ENCODE measurements at places on chromosomes 16 and 17.
A peak's percentile ranks its signal among the peaks of the same experiment; 100 is the strongest.

DNA sequence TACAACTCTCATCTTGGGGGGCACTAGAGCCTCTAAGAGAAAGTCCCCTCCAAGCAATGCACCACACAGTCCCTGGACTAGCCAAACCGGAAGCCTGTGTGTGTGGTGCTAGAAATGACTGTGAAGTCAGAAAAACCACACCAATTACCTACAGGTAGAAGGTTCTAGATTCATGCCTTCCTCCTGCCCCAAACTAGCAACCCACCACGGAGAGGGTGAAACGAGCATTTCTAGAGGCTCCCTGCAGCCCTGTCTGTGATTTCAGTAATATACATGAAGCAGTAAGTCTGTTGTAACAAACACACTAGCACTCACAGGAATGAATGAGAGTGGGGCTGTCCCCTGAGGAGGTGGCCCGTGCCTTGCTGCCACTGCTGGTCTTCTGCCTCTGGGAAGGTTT is 13.6 kb downstream of the ZFHX3 start:
- no peak for DNase-seq
- peak overlapping the region; percentile 94 for H3K27ac ChIP-seq
- peak overlapping the region; percentile 78 for H3K4me3 ChIP-seq
- H3K27me3 ChIP-seq = no peaks in the 10 kb centered on the region
- H3K4me1 ChIP-seq = peaks cover 78% of the 10 kb centered on the region

- peak within 1 kb of the TSS; percentile 96 for H3K4me3 ChIP-seq
- DNase-seq = no peak
- H3K27me3 ChIP-seq = peaks cover 22% of the 10 kb centered on the region
- peaks cover 20% of the 10 kb centered on the region for H3K4me1 ChIP-seq
- no peaks in the 10 kb centered on the region for H3K36me3 ChIP-seq
Measured at GRCh38 chr17:50129728-50130558, at the start of gene SAMD14. SAMD14 (minus strand) TSS chr17:50130160; CDS start chr17:50124959, 5,201 bp downstream.

GRCh38 chr17:9115214-9116191 is 94.2 kb downstream of the NTN1 start:
- no peak overlapping the region for H3K27ac ChIP-seq
- peaks cover 15% of the 10 kb centered on the region for H3K4me1 ChIP-seq
- H3K27me3 ChIP-seq = peaks cover 17% of the 10 kb centered on the region
- no peaks in the 10 kb centered on the region for H3K36me3 ChIP-seq
- peak overlapping the region; percentile 68 for H3K4me3 ChIP-seq
- DNase-seq = no peak

GRCh38 chr16:4399001-4399730 is 17.2 kb downstream of the CORO7 start:
- DNase-seq = no peak
- H3K4me1 ChIP-seq = peaks cover 18% of the 10 kb centered on the region
- H3K27ac ChIP-seq = no peak overlapping the region
- H3K36me3 ChIP-seq = peaks cover 9% of the 10 kb centered on the region
- no peak overlapping the region for H3K4me3 ChIP-seq

DNA sequence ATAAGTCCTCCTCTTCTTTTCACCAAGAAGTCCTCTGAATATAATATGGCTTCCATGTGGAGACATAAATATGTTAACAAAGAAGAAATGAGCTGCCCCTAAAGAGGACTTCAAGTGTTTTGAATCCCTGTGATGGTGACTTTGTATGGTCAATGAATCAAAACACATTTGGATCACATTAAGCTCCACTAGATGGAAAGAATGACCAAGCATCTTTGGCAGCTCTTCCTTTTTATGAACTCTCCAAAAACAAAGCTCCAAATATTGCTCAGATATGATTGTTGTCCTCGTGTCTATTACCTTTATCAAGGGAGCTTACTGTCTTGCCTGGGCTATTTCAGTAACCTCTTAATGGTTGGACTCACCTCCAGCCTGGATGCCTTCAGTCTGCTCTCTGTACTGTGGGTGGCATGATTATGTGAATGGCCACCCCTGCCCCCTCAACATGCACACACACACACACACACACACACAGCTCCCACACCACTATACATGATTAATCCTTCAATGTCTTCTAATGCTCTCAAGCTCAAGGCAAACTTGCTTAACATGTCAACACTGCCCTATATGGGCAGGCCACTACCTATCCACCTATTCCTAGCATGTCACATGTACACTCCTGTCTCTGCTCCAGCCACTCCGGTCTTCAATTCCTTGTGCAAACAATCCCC is 346.6 kb upstream of the SALL1 start:
- peaks cover 30% of the 10 kb centered on the region for H3K4me1 ChIP-seq
- H3K4me3 ChIP-seq = no peak overlapping the region
- peaks cover 3% of the 10 kb centered on the region for H3K27me3 ChIP-seq
- H3K36me3 ChIP-seq = no peaks in the 10 kb centered on the region

- no peak overlapping the region for H3K4me3 ChIP-seq
- H3K27ac ChIP-seq = no peak overlapping the region
- no peak for DNase-seq
- H3K27me3 ChIP-seq = peaks cover 5% of the 10 kb centered on the region
- no peaks in the 10 kb centered on the region for H3K36me3 ChIP-seq
- H3K4me1 ChIP-seq = peaks cover 7% of the 10 kb centered on the region
Measured at GRCh38 chr17:68870976-68871375, 84.2 kb downstream of the ABCA8 start.

DNA sequence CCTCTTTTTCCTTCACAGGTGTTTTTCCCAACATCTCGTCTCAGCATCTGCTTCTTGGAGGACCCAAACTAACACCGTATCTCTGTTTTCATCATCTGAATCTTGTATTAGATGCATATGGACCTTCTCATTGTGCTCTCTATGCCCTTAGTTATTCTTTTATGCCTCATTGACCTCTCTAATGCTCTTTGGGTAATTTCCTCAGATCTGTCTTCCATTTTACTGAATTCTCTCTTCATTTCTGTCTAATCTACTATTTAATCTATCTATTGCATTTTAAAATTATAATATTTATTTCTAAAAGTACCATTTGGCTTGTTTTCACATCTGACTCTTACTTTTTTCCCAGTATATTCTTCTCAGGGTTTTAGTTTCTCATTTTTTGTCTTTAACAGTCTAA is 81.1 kb downstream of the PITPNC1 start:
- no peak overlapping the region for H3K27ac ChIP-seq
- no peak for DNase-seq
- H3K36me3 ChIP-seq = peaks cover 4% of the 10 kb centered on the region
- H3K4me1 ChIP-seq = peaks cover 17% of the 10 kb centered on the region
- no peak overlapping the region for H3K4me3 ChIP-seq
- no peaks in the 10 kb centered on the region for H3K27me3 ChIP-seq

DNA sequence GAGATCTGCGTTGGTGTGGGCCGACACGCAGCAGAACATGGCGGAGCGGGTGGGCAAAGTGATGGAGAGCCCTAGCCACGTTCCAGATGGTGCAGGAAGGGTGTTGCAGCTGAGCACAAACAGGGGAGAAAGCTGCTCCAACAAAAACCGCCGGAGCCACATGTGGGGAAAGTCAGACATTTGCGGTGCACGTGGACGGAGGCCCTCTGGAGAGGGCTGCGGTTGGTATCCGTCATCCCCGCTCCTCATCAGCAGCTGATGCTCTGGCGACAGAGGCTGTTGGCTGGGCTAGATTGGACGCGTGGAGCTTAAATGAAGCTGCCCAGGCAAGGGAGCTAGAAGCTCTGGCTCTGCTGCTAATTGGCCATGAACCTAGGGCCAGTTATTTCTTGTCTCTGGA is 43.5 kb upstream of the ADCY9 start:
- no peaks in the 10 kb centered on the region for H3K36me3 ChIP-seq
- no peaks in the 10 kb centered on the region for H3K27me3 ChIP-seq
- no peak overlapping the region for H3K27ac ChIP-seq
- no peak for DNase-seq
- H3K4me1 ChIP-seq = no peaks in the 10 kb centered on the region

DNA sequence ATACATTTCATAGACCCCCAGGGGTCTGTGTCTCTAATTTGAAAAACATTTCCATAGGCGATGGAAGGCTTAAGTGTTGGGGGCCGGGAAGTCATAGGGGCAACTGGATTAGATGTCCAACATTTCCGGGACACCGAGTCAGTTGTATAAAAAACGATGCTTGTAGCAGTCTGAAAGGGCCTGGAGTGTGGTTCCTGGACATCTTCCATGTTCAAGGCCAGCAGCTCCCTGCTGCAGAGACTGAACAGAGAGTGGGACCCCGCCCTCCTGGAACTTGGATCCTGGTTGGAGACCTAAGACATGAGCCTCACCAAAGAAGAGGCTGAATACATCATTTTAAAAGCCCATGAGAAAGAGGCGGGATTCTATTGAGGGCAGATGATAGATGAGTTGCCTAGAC is 82.0 kb upstream of the ZNF423 start:
- peaks cover 7% of the 10 kb centered on the region for H3K27me3 ChIP-seq
- no peak overlapping the region for H3K4me3 ChIP-seq
- H3K36me3 ChIP-seq = no peaks in the 10 kb centered on the region
- peaks cover 9% of the 10 kb centered on the region for H3K4me1 ChIP-seq
- H3K27ac ChIP-seq = no peak overlapping the region

DNA sequence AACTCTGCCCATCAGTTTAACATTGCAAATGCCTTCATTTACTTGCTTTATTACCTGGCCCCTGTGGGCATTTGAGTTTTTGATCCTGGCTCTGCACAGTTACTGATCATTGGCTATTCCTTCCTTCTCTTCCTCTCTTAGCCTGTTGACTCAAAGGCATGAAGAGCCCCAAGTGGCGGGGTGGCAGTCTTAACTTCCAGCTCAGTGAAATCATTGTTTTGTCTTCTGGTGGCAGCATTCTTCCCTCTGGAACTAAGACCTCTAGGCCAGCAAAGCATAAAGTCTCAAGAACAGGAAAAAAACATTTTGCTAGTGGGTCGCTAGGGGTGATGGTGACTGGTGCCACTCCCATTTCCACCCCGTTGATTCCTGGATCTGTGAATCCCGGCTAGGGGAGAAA is 52.3 kb upstream of the MRTFB start:
- H3K4me1 ChIP-seq = peaks cover 22% of the 10 kb centered on the region
- peaks cover 8% of the 10 kb centered on the region for H3K27me3 ChIP-seq
- H3K27ac ChIP-seq = no peak overlapping the region
- no peak for DNase-seq

- H3K4me1 ChIP-seq = peaks cover 12% of the 10 kb centered on the region
- H3K4me3 ChIP-seq = no peak overlapping the region
- H3K27me3 ChIP-seq = no peaks in the 10 kb centered on the region
- DNase-seq = no peak
Measured at GRCh38 chr17:68910251-68910705, 44.9 kb downstream of the ABCA8 start.

- no peak overlapping the region for H3K4me3 ChIP-seq
- DNase-seq = no peak
- peaks cover 23% of the 10 kb centered on the region for H3K4me1 ChIP-seq
- no peak overlapping the region for H3K27ac ChIP-seq
- no peaks in the 10 kb centered on the region for H3K36me3 ChIP-seq
Measured at GRCh38 chr16:11315510-11315909, 29.7 kb upstream of the RMI2 start.

DNA sequence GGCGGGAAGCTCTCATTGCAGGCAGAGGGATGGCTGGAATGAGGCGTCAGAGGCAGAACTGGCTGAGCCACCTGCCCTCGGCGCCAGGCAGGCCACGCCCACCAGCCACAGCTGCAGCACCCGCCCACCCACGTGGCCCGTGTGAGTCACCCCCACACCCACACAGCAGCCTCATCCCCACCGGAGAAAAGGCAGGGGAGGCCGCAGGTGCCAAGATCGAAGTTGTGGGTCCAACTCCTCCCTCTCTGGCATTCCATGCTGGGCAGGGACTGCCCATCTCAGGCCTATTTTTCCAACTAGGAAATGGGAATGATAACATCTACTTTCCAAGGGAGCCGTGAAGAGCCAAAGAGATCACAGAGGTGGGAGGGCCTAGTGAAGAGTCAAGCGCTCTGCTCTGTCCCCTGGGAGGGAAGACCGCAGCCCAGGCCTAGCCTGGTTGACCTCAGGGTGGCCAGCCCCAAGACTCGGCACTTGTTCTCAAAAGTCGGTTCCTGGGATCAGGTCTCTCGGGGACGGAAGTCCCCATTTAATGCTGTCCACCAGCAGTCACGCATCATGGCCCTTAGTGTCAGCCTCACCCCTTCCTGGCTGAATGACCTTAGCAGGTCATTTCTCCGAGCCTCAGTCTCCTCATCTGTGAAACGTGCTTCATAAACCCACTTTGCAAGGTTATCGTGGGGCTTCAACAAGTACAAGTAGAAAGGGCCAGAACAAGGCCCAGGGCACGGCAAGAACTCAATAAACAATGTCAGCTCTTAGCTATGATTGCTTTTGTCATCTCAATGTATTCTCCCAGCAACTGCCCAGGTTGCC is at the start of gene TRPV3:
TSS of gene TRPV3 (minus strand) at position 45 of the 816 bp plus-strand sequence. CDS start 2,962 bp downstream, outside the sequence.
- no peaks in the 10 kb centered on the region for H3K27me3 ChIP-seq
- peak within 1 kb of the TSS; percentile 91 for H3K27ac ChIP-seq
- no peak for DNase-seq
- peak within 1 kb of the TSS; percentile 36 for H3K4me3 ChIP-seq
- H3K36me3 ChIP-seq = no peaks in the 10 kb centered on the region

- H3K27ac ChIP-seq = no peak overlapping the region
- no peak overlapping the region for H3K4me3 ChIP-seq
- no peaks in the 10 kb centered on the region for H3K4me1 ChIP-seq
- H3K27me3 ChIP-seq = peaks cover 7% of the 10 kb centered on the region
- DNase-seq = no peak
Measured at GRCh38 chr16:48788475-48788874, 178.5 kb upstream of the N4BP1 start.

- DNase-seq = no peak
- peaks cover 44% of the 10 kb centered on the region for H3K27me3 ChIP-seq
- H3K36me3 ChIP-seq = no peaks in the 10 kb centered on the region
Measured at GRCh38 chr17:68603656-68604055, 2.5 kb upstream of the FAM20A start.

DNA sequence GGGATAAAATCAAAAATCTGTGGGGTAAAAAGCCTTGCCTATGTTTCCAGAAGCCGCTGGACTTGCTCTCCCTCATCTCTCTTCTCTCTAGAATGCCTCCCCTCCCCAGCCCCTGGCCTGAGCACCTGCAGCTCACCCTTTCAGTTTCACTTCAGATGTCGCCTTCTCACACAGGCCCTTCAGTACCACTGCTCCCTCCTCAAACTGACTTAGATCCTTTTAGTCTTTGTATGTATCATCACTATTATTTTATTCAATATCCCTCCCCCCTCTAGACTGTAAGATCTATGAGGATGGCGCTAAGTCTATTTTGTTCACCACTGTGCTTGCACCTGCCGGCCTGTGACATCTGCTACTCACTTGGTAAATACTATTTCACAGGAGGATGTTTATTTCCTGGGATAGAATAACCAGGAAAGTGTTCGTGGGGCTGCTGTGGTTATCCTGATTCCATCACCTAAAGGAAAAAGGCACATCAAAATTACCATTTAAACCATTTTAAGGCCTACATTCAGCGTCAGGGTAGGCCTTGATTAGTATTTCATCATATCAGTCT is 122.3 kb downstream of the MRTFB start:
- no peak for DNase-seq
- no peaks in the 10 kb centered on the region for H3K27me3 ChIP-seq
- H3K4me1 ChIP-seq = peaks cover 38% of the 10 kb centered on the region
- H3K27ac ChIP-seq = peak overlapping the region; percentile 17
- H3K36me3 ChIP-seq = peaks cover 13% of the 10 kb centered on the region

Data from type B pancreatic cell (in vitro differentiated cells).